ENCODE measurements at places on chromosomes 5 and 9.

- DNase-seq, result no peak
These were observed 237.6 kb upstream of the CCNH start for GRCh38 chr5:87650284-87650683.

GRCh38 chr5:69078921-69079540, 14.8 kb upstream of the SLC30A5 start:
- no peak for DNase-seq

GRCh38 chr5:111563031-111563822, 50.9 kb upstream of the STARD4 start:
- DNase-seq, result no peak

- no peak for DNase-seq
These were observed 90.5 kb upstream of the TNC start for GRCh38 chr9:115208501-115208900.

DNA sequence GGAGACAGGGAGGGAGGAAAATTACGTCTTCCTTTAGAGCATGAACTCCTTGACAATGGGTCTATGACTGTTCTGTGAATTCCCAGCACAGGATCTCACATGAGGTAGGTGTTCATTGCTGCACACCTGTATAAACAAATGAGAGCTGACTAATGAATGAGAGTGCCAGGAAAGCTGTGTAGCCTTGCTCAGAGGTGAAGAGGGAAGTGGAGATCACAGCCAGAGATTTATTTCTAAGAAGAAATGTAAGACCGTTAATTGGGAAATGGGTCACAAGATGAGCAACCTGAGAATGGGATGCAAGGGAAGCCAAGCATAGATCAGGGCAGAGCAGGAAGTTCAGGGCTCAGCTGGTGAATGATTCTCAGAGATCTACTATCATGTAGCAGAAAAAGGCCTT, 295.1 kb downstream of the CDK5RAP2 start:
- no peak for DNase-seq

DNA sequence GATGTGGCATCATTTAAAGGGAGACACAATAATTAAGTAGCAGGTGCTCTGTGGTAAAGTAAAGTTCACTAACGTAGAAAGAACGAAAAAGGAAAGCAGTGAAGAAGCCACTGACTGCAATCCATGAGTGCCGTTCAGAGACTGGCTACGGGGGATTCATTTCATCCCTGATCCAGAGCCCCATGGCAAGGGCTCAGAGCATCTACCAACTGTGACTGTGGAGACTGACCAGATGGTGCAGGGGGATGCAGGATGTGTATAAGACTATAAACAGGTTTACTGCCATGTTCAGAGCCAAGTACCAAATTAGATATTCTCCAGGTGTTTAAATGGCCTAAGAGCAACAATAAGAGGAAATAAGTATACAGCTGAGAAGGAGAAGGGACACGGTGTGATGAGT, 47.7 kb downstream of the MARCHF11 start:
- DNase-seq, result no peak

GRCh38 chr5:154899151-154899816, 38.7 kb downstream of the GEMIN5 start:
- no peak for DNase-seq

DNA sequence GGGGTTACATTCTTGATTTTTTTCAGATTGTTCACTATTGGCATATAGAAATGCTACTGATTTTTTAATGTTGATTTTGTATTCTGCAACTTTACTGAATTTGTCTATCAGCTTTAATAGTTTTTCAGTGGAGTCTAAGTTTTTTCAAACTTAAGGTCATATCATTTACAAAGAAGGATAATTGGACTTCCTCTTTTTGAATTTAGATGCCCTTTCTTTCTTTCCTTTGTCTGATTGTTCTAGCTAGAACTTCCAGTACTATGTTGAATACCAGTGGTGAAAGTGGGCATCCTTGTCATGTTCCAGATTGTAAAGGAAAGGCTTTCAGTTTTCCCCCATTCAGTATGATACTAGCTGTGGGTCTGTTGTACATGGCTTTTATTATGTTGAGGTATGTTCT, 49.3 kb downstream of the SREK1 start:
- no peak for DNase-seq

DNA sequence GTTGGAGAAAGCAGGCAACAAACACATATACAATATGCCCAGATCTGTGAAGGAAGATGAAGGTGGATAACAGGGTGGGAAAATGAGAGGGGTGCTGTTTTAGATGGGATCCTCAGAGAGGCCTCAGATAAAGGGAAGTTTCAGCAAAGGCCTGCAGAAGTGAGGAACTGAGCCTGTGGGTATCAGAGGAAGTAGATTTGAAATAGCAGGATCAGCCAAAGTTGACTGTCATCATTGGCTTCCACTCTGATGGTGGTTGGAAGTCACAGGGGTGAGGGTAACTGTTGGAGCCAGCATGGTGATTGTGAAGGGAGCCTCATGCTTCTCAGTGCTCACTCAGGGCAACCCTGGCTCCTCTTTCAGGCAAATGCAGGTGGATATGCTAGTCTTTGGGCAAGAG, 607.2 kb upstream of the CLINT1 start:
- no peak for DNase-seq

DNA sequence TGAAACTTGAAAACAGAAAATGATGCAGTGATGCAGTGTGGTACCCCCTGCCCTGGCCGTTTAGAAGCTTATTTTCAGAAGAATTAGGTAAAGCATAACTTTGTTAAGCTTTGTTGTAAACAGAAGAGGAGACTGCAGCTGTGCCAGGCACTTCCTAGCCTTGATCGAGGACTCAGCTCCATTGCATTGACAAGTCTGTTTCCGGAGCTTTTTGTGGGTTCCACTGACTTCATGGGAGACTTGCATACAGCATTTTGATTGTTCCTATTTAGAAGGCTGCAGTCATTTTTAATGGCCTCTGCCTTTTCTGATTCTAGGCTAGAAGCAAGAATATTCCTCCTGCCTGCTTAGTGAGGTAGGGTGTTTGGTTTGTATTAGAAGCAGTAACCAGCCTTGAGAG, 12.3 kb downstream of the MVB12B start:
- DNase-seq, result no peak

GRCh38 chr5:174831031-174831660, 106.8 kb downstream of the MSX2 start:
- no peak for DNase-seq

GRCh38 chr9:23117616-23118015, 671.0 kb downstream of the DMRTA1 start:
- no peak for DNase-seq

- DNase-seq, result no peak
These were observed 70.2 kb upstream of the TUT7 start for GRCh38 chr9:86424251-86424891.

- no peak for DNase-seq
These were observed 15.9 kb upstream of the ADAMTS2 start for GRCh38 chr5:179361037-179361603.

- DNase-seq, result no peak
These were observed 23.4 kb upstream of the FAM169A start for GRCh38 chr5:74889523-74890105.

GRCh38 chr9:124257844-124258606, at the start of gene NEK6:
NEK6 (plus strand) TSS chr9:124257949; CDS start chr9:124301965, 44,016 bp downstream.
- DNase-seq, result peak; percentile 44

- DNase-seq, result no peak
These were observed 43.8 kb downstream of the RECK start for GRCh38 chr9:36080519-36080918.

DNA sequence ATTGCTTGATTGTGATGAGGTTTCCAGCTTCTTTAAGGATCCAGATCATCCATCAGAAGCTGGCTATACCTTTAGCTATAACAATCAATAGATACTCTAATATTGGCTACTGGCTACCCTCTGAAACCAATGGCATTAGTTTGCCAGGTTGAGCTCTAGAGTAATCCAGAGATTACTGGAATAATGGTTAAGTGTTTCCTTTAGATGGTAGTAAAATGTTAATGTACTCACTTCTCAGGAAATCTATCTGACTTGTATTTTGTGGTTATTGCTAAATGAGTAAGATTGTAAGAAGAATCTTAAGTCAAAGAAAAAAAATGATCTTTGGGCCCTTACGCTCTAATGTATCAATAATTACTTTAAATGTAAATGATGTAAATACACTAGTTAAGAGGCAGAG, 57.6 kb upstream of the OTP start:
- DNase-seq, result no peak

GRCh38 chr5:150296496-150296895, 6.2 kb downstream of the ARSI start:
- no peak for DNase-seq

GRCh38 chr9:37719526-37719925, 34.1 kb upstream of the TRMT10B start:
- DNase-seq, result no peak

GRCh38 chr5:108521841-108522506, 140.1 kb upstream of the FBXL17 start:
- DNase-seq, result peak; percentile 80

DNA sequence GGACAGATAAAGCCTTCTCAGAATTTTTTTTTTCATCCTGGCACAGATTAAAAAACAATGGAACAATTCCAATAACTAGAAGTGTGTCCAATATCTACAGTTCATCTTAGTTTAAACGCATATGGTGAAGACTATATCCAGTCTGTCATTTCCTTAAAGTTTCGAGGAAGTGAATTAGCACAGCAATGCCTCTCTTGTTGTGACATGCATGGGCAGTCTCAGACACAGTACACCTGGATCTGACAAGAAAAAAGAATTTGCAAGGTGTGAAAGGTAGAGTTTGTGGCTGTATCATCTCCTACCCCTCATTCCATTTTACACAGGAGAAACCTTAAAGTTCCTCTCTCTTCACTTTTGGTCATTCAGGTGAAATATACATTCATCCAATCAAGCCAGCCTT, 100.6 kb upstream of the ADAMTS19 start:
- no peak for DNase-seq

- DNase-seq, result peak; percentile 33
These were observed 56.7 kb upstream of the EQTN start for GRCh38 chr9:27353474-27354229.

DNA sequence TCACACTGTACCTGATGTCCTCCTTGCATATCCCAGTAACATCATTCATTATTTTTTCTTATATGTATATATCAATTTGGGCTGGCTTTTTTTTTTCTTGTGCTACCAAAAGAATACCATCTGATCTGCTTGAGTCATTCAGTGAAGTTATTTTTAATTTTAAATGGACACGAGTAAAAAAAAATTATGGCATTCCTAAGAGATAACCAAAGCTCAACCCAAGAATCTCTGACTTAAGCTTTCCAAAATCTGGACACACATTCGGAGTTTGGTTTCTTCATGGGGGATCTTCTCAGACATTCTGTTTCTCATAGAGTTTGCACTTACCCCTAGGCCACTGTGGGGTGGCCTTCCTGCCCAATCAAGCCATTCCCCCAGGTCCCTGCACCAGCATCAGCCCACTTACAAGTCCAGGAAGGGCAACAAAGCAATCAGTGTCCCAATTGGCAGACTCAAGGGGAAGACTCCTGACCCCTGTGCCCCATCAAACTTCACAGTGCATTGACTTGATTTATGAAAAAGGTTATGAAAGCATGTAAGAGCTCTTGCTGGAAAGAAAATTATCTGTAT, 49.2 kb upstream of the SPDL1 start:
- no peak for DNase-seq

GRCh38 chr5:73902327-73903051, 276.5 kb downstream of the ARHGEF28 start:
- DNase-seq, result peak; percentile 75
